ENCODE measurements at places on chromosomes 7 and 10.
A peak's percentile ranks its signal among the peaks of the same experiment; 100 is the strongest.

DNA sequence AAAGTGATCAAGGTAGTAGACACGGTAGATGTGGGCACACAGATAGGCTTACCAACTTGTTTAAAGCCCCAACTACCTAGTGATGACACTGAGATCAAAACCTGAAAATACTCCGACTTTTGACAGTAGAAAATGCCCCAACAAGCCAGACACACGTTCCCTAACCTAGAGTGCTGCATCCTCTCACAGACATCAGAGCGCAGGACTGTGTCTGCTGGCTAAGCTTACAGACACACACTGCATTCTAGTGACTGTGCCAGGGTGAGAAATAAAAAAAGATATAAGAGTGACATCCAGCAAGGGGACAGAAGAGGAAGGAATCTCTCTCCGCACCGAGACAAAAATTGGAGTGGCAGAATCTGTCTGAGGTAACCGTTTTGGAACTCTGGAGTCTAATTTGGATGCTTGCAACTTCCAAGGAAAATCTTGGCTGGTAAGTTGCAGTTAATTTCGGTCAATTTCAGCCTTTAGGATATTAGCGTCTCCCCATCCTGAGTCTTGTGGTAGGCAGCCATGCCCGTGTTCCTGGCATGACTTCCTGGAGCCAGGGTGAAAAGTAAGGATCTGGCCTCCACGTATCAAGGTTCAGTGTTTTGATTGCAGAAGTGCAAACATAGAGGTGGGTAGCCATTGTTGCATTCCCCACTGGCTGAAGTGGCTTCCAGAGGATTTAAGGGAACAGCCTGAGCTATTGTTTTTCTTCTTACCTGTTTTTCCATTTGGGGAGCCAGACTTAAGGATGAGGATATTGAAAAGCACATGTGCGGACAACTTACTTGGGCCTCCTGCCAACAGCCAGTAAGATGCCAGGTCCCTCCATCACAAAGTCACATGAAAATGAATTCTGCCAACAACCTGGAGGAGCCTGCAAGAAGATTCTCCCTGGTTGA lies 124.1 kb downstream of the SMURF1 start:
- no peak for DNase-seq

DNA sequence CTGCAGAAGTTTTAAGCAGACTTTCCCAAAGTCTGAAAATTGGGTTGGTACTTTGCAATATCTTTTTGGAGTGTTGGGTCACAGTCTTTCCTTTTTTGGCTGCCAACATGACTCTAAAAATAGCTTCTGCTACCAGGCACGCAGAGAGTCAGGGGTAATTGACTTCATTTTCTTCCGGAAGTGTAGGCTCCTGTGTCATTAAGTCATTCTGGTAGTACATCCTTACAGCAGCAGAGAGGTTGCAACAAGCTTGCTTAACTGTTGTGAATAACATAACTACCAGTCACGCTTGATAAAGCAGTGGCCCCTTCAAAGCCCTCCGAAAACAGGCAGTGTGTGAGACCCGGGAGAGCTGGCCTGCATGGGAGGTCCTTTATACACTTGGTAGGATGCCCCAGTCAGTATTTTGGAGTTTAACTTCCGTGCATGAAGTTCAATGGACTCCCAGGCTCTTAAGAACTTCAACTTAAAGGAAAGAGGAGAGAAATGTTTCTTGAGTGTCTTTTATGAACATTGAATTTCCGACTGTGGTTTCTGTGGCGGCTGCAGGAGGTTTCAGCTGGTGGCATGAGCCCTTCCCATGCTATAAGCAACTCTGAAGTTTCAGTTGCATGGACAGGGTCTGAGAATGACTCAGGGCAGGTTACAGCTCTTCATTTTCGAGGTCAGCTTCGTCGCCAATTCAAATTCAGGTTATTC lies 310.7 kb downstream of the GALNT17 start:
- no peak for DNase-seq

GRCh38 chr7:156655251-156655650 lies 14.7 kb downstream of the RNF32 start:
- DNase-seq, result no peak

GRCh38 chr7:108637049-108637621 lies 67.5 kb downstream of the DNAJB9 start:
- DNase-seq, result no peak

DNA sequence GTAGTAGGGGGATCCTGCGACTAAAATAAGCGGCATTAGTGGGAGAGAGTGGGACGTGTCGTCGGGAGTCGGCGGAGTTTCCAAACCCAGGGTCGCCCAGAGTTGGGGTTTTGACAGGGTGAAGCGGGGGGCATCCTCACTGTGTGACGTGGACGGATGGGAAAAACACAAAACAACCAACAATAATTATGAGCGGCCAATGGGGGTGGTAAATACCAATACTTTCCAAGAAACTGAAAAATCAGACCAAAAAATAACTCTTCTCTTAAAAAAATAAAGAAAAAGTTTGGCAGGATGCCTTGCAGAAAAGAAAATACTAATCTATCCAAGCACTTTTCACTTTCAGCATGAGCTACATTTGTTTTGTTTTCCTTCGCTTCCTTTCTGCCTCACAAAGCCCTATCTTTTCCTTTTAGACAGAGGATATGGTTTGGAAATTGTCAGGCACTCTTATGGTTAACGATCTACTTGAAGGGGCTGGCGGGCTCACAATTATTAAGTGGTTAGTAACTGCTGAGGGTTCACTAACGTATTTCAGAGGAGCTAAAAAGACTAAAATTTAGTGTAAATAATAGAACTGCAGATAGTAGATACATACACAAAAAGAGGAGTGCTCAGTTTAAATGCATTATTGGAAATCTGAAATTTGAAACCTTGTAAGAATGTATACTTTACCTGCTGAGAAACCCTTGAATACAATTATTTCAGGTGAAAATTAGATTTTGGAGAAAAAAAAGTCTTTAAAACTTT lies 802 bp upstream of the CDK6 start:
- peak; percentile 13 for DNase-seq

- peak; percentile 14 for DNase-seq
These were observed 26.3 kb upstream of the WDR11 start for GRCh38 chr10:120824881-120825309.

GRCh38 chr7:4607311-4607729 lies 74.8 kb upstream of the FOXK1 start:
- DNase-seq, result no peak

GRCh38 chr10:61000769-61001730 lies 57.1 kb upstream of the RHOBTB1 start:
- DNase-seq, result peak; percentile 32

GRCh38 chr7:114976666-114977065 lies 54.8 kb downstream of the MDFIC start:
- DNase-seq, result no peak

- no peak for DNase-seq
These were observed 178.6 kb downstream of the SORCS3 start for GRCh38 chr10:104819731-104820130.

- DNase-seq, result peak; percentile 79
These were observed 17.2 kb upstream of the SLC18A3 start for GRCh38 chr10:49592726-49593563.

- no peak for DNase-seq
These were observed 144.2 kb upstream of the TNRC18 start for GRCh38 chr7:5567790-5568189.

DNA sequence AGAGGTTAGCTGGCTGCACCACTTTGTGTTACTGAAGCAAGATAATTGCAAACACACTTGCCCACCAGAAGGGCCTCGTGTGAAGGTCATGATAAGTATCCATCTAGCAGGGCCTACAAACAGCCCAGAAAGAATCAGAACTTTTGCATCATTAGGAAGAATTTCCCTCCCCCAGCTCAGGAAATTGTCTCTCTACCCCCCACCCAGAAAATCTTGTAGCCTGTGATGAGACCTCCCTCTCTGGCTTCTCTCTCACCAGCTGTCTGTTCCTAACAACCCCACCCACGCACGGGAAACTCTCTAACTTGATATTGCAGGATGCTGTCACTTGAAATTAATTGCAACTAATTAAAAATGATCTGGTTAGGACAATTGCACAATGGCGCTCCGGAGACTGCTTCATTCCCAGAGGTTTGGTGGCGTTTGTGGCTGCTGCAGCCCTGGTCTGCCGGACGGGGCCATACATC lies 34.5 kb downstream of the ZNF503 start:
- DNase-seq, result no peak

Measured in RWPE1 (cell line).